Caco-2 (cell line): ENCODE measurements at places on chromosomes 12 and 14. TPM values are rescaled to one million over a fixed set of nuclear protein-coding genes. Genes with fewer than 3 reads are reported as not detected.

The VASH1 gene
- 0.16 and 0.18 TPM in 2 replicates for total RNA-seq

The RSRC2 gene
- 77.9 and 79.0 TPM in 2 replicates for total RNA-seq

The C12orf56 gene
- 9.3 and 11.0 TPM in 2 replicates for total RNA-seq

The BATF gene
- 1.5 and 1.7 TPM in 2 replicates for total RNA-seq

The CIT gene
- total RNA-seq: 55.9 and 62.3 TPM in 2 replicates

The LRFN5 gene
- total RNA-seq: not detected in 2 replicates

The GPR33 gene
- not detected in 2 replicates for total RNA-seq

The SAMD4A gene
- total RNA-seq: 60.4 and 60.8 TPM in 2 replicates

The MORN3 gene
- 21.8 and 36.5 TPM in 2 replicates for total RNA-seq

The IRAK3 gene
- not detected in 2 replicates for total RNA-seq
